ENCODE measurements at places on chromosomes 5 and 9.
A peak's percentile ranks its signal among the peaks of the same experiment; 100 is the strongest.

GRCh38 chr9:105693435-105694189 lies 729 bp upstream of the TMEM38B start:
- DNase-seq = peak; percentile 4

GRCh38 chr5:52771343-52772039 lies 16.2 kb upstream of the ITGA1 start:
- DNase-seq = peak; percentile 71

GRCh38 chr5:65359569-65359968 lies 122.2 kb downstream of the ADAMTS6 start:
- DNase-seq = no peak

DNA sequence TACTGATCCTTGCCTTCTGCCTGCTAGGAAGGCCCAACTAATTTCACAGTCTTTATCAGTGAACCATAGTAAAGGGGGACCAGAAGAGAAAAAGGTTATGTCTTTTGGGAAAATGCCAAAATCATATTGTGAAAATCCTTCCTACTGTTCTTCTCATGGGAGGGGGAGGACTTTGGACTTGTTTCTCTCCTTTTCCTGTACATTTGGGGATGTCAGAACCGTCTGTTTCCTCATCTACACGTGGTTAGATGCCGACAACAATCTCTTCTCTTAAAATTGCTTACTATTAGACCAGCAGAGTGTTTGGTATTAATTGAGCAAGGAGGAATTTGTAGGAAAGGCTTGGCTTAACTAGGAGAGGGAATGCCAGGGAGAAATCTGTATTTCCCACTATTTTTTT lies 77.2 kb downstream of the TMC1 start:
- no peak for DNase-seq

DNA sequence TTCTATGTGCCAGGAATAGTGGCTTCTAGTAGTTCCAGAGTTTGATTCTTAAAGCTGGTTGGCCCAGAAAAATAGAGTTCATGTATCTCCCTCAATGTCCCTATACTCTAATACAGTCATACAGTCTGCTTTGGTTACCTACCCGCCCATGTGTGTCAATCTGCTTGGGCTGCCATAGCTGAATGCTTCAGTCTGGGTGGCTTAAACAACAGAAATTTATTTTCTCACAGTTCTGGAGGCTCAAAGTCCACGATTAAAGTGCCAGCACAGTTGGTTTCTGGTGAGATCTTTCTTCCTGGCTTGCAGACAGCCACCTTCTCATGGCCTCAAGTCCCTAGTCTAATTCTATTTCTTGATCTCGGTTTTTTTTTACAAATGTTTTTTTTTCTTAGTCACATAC lies 1739.0 kb downstream of the MAT2B start:
- no peak for DNase-seq

- DNase-seq = no peak
These were observed 72.4 kb downstream of the UGCG start for GRCh38 chr9:111969061-111969460.

GRCh38 chr5:39063037-39063436 lies 11.2 kb downstream of the RICTOR start:
- DNase-seq = no peak
